ENCODE measurements at places on chromosomes 12 and 14.

GRCh38 chr14:51677266-51677665 is 25.6 kb downstream of the FRMD6 start:
- DNase-seq, result no peak

DNA sequence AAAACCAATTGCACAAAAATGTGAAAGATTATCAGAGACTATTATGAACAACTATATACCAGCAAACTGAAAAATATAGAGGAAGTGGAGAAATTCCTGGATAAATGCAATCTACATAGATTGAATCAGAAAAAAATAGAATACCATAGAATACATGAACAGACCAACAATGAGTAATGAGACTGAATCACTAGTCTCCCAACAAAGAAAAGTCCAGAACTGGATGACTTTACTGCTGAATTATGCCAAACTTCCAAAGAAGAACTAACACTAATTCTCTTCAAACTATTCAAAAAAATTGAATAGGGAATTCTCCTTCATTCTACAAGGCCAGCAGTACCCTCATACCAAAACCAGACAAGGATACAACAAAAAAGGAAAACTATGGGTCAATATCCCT is 60.6 kb downstream of the GUCY2C start:
- DNase-seq, result no peak

DNA sequence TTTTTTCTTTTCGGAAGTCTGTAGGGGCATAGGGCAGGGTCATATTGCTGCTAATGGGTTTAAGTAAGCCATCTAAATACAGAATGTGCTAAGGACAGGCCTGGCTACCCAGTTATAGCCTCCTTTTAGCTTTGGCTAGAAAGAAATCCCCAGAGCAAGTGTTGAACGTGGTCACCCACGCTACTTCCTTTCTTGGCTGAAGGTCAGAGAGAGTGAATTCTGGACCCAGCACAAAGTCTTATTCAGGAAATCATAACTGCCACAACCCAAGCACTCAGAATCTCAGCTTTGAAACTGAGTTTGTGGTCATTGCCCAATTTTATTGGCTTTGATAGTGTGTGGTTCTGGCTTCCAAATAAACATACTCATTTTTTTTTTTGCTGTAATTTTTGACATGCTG is 542.1 kb upstream of the ATP2B1 start:
- DNase-seq, result no peak

- no peak for DNase-seq
Observed at GRCh38 chr14:103209506-103209905, 86.2 kb downstream of the TNFAIP2 start.

GRCh38 chr12:52335598-52336262 is 14.5 kb upstream of the KRT83 start:
- DNase-seq, result peak; percentile 42

DNA sequence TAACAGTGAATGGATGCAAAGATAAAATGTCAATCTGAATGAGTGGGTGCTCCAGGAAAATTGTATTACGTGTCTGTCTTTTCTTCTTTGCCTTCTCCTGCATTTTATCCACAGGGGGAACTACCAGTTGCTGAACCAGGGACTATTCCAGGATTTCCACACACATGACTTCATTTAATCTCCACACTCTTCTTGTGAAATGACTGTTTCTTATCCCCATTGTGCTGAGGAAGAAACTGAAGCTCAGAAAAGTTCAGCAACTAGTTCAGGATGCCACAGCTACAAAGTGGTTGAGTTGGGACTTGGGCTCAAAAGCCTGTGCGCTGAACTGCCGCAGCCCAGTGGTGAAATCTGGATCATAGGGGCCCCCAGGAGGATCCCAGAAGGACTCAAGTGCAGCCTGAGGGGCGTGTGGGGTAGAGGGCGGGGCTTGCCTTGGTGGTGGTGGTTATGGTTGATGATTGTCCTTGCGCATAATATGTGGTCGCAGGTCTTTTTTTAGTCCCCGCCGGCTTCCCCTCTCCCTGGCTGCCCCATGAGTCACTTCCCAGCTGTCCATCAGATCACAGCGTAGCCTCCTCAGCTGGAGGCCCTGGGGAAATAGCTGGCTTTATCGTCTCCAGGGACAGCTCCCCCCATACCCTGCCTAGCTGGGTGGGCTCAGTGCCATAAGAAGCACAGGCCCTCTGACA is 235.2 kb upstream of the CRY1 start:
- no peak for DNase-seq

- no peak for DNase-seq
Observed at GRCh38 chr14:46344327-46344937, 307.1 kb downstream of the RPL10L start.

- DNase-seq, result no peak
Observed at GRCh38 chr14:57161583-57162234, 107.0 kb downstream of the EXOC5 start.

- DNase-seq, result no peak
Observed at GRCh38 chr12:95700316-95700785, 90.2 kb downstream of the NTN4 start.

GRCh38 chr12:100142851-100143559 is at the start of gene BLTP3B:
BLTP3B (minus strand) TSS chr12:100142874; CDS start chr12:100142635, 239 bp downstream.
- peak; percentile 95 for DNase-seq

DNA sequence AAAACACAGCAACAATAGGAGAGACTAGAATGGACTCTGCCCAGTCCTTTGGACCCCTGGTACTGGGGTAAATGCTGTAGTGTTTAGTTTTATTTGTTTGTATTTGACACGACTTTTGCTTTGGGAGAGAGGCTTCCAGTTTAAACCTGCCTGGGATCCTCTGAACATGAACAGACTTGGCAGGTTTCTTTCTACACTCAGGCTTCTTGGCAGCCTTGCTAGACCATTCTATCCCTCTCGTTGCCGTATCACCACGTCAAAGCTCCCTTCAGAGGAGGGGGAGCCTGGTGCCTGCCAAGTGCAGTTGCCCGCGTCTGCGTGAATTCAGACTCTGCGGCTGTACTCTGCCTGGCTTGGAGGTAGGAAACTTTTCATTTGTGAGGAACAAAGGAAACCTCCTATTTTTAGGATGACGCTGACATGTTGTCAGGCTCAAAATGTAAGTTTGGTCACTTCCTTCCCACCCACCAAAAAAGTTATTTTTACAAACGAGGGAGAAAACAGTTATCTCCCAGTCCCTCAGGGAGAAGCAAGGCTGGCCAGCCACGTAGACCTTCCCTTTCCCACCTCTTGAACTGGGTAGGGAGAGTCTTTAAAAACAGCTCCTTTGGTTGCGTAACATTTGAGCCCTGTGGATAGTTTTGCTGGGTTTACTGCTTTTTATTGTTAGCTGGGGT is 25.9 kb downstream of the CD9 start:
- DNase-seq, result peak; percentile 77

DNA sequence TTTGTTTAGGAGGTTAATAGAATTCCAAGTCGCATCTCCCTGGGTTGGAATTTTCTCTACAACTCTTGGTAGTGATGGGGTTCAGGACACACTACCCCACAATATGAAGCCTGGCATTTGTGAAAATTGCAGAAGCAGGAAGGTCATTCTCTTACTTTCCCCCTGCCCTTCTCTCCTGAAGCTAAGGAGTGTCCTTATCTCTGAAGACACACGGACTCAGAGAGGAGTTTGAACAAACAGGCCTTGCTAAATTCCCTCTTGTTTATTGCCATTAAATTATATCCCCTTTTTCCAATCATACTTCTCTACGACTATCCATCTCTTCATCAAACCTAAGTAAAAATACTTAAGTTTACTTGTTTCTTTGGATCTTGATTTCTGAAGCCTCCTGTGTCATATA is 443.0 kb downstream of the RAD51B start:
- DNase-seq, result no peak

DNA sequence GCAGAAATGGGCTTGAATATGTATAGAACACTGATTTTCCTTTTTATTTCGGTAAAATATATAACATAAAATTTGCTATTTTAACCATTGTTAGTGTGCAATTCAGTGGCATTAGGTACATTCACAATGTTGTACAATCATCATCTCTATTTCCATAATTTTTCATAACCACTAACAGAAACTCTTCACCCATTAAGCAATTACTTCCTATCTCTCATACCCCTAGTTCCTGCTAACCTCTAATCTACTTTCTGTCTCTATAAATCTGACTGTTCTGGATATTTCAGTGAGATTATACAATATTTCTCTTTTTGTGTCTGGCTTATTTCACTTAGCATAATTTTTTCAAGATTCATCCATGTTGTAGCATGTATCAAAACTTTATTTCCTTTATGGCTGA is 8.9 kb upstream of the RNF212B start:
- DNase-seq, result no peak

DNA sequence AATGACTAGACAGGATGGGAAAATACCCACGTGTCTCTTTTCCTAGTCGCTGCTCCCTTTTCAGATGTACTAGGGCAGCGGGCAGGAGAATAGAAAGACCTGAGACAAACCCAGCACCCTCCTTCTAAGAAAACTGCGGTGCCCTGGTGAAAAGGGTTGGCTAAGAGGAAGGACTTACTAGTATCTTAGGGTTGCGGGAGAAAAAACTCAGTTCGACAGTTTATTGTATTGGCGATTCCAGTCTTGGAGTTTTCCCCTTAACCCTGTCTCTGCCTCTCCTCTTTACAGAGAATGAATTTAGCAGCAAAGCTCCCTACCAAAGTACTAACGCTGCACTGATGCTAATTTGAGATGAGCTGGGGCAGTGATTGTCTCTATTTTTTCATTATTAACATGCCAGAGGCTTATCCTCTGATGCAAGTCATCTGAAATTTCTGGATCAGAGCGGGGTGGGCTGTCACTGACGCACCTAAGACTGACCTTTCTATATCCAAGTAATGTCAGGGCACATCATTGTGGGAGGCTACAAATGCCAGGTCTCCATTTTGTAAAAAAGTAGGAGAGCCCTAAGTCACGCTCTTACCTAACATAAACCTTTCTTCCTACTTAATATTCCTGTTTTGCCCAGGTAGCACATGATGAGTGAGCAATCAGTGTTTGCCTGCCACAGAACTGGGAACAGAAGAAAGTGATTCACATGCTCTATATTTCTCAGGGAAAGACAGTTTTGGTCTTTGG is 916 bp upstream of the PAWR start:
- DNase-seq, result no peak

DNA sequence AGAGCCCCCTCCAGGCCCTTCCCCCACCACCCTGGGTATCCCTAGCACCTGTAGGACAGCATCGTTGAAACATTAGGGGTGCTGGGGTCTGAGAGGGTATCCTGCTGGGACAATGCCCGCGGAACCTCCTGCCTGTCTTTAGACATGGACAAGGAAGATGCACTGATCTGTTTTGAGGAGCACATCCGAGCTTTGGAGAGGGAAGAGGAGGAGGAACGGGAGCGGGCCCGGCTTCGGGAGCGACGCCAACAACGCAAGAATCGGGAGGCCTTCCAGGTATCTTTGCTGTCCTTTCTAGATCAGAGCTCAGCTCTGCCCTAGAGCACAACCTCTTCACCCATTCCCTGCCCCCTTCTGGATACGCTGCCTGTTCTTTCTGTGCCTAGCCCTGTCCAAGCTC is 13.2 kb downstream of the PRPF40B start:
- DNase-seq, result no peak

DNA sequence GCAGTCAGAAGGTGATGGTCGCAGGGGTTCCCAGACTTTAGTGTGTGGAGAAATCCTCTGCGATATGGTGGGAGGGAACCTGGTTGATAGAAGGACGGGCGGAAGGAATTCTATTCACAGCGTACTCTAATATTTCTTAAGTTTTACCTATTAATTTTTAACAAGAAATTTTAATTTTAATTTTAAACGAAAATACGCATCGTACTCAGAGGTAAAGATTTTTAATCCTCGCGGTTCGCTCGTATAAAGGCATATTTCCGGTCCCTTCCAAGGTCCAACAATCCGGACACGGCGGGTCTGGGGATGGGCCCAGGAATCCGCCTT is 338 bp upstream of the SLC48A1 start:
- no peak for DNase-seq

GRCh38 chr14:58171090-58171489 is 19.1 kb upstream of the ARMH4 start:
- peak; percentile 66 for DNase-seq

DNA sequence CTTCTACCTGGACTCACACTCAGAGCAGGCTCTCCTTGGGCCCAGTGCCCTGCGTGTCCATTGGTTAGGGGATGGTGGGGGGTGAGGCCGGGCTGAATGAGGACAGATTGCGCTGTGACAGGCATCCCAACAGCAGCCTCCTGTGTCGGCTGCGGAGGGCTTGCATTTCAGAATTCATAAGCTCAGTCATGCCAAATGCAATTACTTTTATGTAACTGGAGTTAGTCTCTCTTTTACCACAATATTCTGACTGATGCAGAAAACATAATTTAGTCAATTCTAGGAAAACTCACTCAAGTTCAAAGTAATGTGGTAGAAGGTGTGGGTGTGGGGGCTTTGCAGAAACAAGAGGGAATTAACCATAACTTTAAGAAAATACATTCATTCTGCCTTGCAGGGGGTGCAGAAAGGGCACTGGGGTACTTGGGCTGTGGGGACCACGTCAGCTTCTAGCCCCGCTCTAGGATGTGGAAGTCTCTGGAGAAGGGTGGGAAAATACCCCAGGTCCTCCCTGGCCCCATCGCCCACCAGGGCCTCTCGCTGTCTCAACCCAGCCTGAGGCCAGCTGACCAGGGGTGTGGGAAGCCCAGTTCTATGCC is 257.7 kb downstream of the ADGRD1 start:
- no peak for DNase-seq

DNA sequence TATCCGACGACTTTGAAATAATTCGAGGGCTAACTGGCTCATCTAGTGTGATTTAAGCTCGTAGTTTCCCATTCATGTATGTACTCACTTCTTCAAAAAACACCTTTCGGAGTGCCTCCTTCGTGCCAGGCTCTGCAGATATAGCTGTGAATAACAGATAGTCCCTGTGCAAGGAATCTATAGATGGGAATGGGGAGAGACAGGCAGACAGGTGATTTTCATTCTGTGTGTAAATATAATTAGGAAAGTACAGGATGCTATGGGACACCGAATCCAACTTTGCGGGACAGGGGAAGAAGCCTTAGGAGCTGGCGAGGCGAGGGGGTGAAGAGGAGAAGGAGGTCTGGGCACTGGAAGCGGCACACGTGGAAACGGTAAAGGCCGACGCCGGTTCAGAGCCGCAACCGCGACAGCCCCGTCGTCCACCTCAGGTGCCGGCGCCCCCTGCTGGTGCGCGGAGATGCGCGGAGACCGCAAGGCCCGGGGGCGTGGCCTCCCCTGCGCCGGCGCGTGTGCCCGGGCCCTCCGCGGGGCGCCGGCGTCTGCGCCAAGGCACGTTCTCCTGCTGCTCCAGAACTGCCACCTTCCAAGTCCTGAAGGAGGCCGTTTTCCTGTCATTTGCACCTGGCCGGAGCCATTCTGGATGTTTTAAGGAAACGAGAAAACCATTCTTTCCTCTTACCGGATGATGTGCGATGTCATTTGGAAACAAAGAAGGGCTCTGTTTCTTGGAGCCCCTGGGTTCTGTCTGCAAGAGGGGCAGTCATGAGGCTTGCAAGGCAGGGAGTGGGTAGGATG is 18.0 kb upstream of the CACNA1C start:
- peak; percentile 80 for DNase-seq

DNA sequence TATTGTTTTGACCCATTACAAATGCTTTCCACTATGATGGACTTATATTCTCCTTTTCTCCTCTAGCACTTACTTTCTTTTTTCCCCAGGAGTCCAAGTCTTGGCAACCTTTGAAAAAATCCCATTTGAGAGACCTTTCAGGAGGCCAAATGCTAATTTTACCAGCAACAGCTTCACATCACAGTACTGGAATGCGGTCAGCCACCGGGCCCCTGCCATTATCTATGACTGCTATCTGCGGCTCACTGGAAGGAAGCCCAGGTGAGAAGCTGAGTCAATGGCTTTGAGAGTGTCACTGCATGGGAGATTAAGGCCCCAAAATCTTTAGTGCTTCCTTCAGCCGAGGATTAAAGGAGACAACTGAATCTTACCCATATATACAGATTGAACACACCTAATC is 64.2 kb downstream of the ERGIC2 start:
- DNase-seq, result no peak

Measured in left colon (tissue), 2 donors.